ENCODE measurements at places on chromosomes 7 and 10.

DNA sequence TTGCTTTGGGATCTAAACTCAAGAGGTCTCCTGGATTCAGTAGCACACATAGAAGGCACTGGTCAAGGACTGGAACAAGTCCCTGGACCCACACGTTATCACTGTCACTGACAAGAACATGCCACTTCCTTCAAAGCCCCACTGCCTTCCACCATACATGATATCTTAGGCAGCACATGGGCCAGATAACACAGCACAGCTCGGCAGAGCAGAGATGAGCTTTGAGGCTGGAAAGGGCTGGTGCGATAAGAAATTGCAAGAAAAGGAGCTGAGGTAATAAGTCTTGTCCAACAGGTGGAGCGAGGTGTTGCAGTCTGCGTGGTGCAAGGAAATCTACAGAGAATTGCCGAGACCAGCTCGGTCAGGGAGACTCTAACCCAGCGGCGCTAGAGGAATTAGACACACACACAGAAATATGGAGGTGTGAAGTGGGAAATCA, 139.8 kb upstream of the CDK13 start:
- DNase-seq: no peak

GRCh38 chr10:116774728-116775151, 32.4 kb upstream of the HSPA12A start:
- no peak for DNase-seq

DNA sequence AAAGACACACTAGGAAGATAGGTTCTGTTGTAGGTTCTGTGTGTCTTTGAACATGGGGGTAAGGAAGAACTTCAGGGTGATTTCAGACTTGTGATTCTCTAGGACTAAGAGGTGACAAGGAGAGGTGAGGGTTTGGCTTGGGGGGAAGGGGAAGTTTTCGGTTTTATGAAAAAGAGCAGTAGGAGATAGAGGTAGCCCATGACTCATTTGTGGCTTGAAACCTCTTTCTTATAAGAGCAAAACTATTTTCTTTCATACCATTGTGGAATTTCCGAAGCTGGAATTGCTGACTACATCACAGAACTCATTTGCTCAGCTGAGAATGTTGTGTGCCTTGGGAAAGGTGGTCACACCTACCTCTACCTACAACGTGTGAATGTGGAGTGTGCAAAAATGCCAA, 39.6 kb upstream of the IKZF1 start:
- DNase-seq: no peak

GRCh38 chr7:33965183-33965744, 59.9 kb downstream of the BMPER start:
- no peak for DNase-seq

DNA sequence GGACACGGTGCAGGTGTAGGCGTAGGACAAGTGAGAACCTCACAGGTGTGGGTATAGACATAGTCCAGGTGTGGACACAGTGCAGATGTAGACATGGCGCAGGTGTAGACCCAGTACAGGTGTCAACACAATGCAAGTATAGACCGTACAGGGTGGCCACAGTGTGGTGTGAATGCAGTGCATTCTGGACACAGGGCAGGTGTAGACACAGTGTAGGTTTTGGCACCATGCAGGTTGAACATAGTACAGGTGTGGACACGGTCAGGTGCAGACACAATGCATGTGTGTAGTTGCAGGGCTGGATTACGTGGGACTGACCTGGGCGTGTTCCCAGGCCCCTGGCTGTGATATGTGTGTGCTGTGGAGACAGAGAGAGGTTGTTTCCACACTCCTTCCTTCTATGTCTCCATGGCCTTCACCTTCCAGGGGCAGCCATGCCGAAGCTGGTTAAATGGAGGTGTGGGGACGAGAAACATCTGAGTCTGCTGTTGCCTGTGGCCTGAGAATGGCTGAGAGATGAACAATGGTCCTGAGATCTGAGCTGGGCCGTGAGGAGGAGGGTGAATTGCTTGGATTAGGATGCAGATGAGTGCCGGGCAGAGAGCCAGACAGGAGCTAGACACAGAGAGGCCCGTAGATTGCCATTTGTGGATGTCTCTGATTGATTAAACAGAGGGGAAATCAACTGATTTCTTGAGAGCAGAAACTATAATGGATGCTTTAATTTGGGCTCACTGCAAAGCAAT, 343.9 kb upstream of the SHH start:
- no peak for DNase-seq

GRCh38 chr7:83866582-83866981, 217.6 kb upstream of the SEMA3E start:
- no peak for DNase-seq

DNA sequence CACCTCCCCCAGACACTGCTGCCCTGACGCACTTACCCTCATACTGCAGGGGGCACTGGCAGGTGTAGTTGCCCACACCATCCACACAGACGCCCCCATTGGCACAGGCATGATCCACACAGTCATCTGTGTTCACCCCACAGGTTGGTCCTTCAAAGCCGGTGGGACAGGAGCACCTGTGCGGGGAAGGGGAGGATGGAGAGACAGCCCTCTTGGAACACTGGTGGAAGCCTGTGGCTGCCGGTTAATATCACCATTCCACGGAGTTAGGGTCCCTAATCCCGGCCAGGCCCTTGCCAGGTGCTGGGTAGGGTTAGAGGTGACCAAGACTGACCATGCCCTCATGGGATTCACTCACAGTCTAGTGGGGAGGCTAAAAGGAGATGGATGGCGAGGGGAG, 171.8 kb downstream of the SLIT1 start:
- DNase-seq: no peak

- no peak for DNase-seq
Observed at GRCh38 chr7:84783141-84783778, 403.6 kb downstream of the SEMA3D start.

- DNase-seq: no peak
Observed at GRCh38 chr10:45454262-45454661, 80.2 kb downstream of the ALOX5 start.

DNA sequence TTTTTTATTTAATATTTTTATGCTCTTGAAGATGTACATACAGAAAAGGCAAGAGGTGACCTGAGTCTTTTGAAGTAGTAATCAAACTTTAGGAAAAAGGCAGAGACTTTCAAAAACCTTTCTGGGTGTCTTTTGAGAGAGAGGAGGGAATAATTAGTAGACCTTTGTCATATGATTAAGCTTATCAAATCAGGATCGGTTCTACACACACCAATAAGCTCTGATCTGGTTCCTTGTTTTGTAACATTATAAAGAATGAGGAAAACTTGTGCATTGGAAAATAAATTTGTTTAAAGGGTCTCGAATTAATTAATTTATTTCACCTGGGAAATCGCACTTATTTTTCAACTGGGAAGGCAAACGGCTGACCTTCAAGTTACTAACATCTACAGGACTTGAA, 11.9 kb downstream of the TWIST1 start:
- DNase-seq: no peak

- DNase-seq: no peak
Observed at GRCh38 chr10:102287538-102287937, 42.2 kb downstream of the GBF1 start.

- no peak for DNase-seq
Observed at GRCh38 chr7:137209151-137209817, 134.2 kb downstream of the PTN start.

- DNase-seq: no peak
Observed at GRCh38 chr7:22718200-22718711, 8.7 kb upstream of the IL6 start.

DNA sequence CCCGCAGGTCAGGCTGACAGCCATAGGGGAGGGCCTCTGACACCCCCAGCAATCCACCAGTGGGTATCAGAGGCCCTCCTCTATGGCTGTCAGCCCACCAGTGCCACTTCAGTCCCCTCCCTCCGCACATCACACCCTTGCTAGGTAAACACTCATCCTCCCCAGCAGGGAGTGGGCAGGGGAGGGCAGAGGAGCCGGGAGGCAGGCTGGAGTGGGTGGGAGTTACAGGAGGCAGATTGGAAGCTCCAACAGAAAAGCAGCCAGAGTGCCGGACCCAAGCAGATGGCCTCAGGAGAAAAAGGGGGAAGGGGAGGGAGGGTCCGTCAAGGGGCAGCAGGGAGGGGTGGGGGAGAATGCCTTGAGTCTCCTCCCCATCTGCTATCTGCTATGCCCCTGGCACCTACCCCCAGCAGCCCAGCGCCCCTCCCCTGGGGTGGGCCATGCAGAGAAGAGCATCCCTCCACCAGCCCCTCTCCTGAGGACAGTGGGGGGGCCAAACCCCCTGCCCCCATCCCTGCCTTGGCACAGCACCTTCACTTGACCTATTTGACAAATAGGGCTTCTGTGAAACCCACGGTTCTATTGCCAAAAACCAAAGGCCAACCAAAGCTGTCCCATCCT, 2.4 kb downstream of the RASGEF1A start:
- no peak for DNase-seq

DNA sequence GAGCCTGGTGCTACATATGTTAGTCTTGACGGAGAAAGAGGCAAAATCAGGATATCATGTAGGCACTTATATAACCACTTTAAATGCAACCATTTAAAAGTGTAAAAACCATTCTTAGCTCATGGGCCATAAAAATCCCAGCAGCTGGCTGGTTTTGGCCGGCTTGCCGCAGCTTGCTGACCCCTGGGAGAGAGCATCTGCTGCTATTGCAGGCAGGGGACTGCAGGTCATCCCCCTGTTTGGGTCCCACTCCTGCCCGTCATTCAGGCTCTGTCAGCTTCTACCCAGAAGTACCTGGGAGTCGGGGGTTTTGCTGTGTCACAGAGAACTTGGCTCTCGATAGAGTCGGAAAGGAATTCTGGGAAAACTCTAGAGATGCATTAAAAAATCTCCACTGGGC, 187.4 kb downstream of the CUX1 start:
- DNase-seq: no peak

DNA sequence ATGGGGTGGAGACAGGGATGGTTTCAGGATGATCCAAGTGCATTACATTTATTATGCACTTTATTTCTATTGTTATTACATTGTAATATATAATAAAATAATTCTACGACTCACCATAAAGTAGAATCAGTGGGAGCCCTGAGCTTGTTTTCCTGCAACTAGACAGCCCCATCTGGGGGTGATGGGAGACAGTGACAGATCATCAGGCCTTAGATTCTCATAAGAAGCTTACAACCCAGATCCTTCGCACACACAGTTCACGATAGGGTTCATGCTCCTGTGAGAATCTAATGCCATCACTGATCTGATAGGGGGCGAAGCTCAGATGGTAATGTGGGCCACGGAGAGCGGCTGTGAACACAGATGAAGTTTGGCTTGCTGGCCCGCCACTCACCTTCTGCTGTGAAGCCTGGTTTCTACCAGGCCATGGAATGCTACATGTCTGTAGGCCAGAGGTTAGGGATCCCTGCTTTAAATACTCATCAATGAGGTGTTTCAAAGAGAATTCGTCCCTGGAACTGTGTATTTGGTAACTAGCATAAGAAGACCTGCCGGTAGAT, 21.2 kb upstream of the PRKCQ start:
- DNase-seq: no peak

GRCh38 chr10:125980521-125981035, 84.2 kb downstream of the FANK1 start:
- no peak for DNase-seq

DNA sequence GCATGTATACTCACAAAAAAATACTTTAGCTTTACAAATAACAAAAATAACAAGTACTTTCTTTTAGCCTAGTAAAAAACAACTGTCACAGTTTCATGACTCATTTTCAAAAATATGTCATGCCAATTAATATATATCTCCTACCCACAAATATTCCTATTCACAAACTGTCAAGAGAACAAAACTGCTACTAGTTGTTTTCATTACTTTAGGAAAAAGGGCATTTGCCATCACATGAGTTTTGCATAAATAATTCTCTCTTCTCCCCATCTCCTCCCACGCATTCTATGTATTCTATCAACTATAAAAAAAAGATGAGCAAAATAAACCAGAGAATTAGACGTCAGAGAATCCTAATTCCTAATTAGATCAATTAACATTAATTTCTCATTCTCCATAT, 87.6 kb downstream of the PIP4K2A start:
- no peak for DNase-seq

DNA sequence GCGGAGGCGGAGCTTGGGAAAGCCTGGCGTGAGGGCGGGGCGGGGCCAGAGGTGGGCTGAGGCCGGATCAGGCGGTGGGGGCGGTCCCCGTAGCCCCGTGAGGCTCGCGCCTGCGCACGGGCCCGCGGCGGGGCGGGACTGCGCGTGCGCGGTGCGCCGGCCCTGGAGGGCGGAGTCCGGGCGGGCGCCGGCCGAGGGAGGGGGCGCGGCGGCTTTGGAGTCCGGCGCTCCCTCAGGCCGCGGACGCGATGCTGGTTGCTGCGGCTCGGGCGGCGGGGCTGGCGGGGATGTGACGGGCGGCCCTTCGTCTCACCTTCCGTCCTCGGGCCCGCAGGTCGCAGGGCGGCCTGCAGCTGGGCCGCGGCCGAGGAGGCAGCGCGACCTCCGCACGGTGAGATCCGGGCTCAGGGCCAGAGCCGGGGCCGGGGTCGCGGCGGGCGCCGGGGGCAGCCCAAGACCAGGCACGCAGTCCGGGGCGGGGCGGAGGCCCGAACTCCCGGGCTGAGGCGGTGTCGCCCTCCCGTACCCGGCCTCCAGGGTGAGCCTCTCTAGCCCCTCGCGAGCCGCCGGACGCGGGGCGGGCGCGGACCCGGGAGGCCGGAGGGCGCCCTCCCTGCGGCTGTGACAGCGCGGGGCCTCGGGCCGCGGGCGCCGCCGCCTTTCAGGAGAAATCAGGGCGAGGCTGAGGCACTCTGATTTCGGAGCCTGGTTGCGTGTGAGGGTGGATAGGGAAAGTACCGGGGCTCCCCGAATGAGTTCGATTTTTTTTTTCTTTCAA, at the start of gene CCSER2:
Gene CCSER2 (plus strand): TSS at position 172 of the 778 bp plus-strand sequence. CDS start 42,464 bp downstream, outside the sequence.
- peak; percentile 83 for DNase-seq

GRCh38 chr10:106679314-106679713, 485.2 kb downstream of the SORCS1 start:
- no peak for DNase-seq

GRCh38 chr10:69873135-69873639, 71.5 kb downstream of the COL13A1 start:
- DNase-seq: no peak

GRCh38 chr10:112184052-112184371, 447 bp upstream of the GPAM start:
- no peak for DNase-seq

- DNase-seq: no peak
Observed at GRCh38 chr10:36542493-36542892, 582.9 kb upstream of the ANKRD30A start.

GRCh38 chr10:131445623-131446022, 134.1 kb upstream of the TCERG1L start:
- DNase-seq: no peak

- no peak for DNase-seq
Observed at GRCh38 chr7:101624246-101625001, 4.7 kb downstream of the MYL10 start.

GRCh38 chr7:69653806-69654205, 55.5 kb downstream of the AUTS2 start:
- DNase-seq: no peak

DNA sequence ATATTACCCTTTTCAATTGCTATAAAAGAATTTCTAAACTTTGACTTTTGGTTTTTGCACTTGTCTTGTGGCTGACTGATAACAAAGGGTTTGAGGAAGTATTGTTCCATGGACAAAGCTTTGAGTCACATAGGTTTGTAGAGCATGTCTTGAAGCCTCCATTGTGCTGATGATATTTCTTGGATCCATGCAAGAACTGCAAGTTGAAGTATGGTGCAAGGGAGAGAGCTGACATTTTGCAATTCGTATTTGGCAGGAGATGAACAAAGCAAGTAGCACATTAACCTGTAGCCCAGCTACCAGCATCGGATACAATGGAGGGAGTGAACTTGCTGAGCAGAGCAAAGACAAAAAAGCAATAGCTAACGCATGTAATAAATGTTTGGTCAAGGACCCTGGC, 23.4 kb downstream of the MGAM2 start:
- DNase-seq: no peak

GRCh38 chr7:55426676-55427075, 61.5 kb downstream of the LANCL2 start:
- DNase-seq: no peak

Measured in stimulated activated CD8-positive, alpha-beta memory T cell treated with anti-CD3 and anti-CD28 coated beads, Interleukin-2, amount 100 ng/mL, for 1 hour (primary cell).